ENCODE measurements at places on chromosomes 6 and 20.

GRCh38 chr6:15020119-15020770 is 225.6 kb upstream of the JARID2 start:
- DNase-seq = no peak

DNA sequence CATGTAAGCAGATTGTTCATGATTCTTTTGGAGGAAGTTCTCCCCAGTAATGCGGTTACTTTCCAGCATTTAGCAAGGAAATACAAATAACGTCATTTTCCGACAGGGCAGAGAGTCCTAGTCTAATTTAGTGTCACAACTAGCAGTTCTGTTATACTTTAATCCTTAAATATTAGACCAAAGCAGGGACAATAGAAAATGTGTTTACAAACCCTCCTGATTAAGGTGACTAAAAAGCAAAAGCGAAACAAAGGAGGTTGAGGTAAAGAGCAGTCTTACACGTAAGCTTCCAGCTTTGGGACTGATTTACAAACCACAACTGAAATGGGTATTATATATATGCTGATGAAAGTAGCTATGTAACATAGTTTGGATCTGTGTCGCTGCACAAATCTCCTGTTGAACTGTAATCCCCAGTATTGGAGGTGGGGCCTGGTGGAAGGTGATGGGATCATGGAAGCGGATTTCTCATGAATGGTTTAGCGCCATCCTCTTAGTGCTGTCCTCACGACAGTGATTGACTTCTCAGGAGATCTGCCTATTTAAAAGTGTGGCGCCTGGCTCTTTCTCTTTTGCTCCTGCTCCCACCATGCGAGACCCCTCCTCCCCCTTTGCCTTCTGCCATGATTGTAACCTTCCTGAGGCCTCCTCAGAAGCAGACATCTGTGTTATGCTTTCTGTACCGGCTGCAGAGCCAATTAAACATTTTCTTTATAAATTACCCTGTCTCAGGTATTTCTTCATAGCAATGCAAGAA is 81.9 kb downstream of the PLCB1 start:
- no peak for DNase-seq

GRCh38 chr20:23727016-23727415 is 23.7 kb downstream of the CST1 start:
- DNase-seq = no peak

DNA sequence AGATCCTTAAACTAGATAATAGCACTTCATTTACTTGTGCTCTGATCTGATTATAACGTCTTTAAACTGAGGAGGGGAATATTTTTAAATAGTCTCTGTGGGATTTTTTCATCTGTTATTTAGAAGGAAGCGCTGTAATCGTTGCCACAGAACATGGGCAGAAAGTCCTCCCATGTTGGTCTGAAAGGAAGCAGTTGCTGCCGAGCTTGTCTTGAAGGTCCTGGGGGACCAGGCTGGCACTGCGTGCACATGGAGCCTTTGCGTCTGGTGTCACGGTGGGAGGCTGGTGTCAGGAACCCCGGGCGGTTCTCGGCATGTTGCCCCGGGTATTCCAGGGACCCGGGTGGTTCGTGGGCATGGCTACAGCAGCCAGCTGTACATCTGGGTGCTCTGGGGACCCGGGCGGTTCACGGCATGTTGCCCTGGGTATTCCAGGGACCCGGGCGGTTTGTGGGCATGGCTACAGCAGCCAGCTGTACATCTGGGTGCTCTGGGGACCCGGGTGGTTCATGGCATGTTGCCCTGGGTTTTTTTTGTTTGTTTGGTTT is 11.5 kb downstream of the TPD52L2 start:
- no peak for DNase-seq

GRCh38 chr6:72081871-72082270 is 195.5 kb downstream of the RIMS1 start:
- no peak for DNase-seq

- no peak for DNase-seq
These were observed 215.6 kb upstream of the ZNF217 start for GRCh38 chr20:53809217-53809616.

GRCh38 chr6:28661097-28661713 is 135.5 kb downstream of the GPX5 start:
- no peak for DNase-seq

DNA sequence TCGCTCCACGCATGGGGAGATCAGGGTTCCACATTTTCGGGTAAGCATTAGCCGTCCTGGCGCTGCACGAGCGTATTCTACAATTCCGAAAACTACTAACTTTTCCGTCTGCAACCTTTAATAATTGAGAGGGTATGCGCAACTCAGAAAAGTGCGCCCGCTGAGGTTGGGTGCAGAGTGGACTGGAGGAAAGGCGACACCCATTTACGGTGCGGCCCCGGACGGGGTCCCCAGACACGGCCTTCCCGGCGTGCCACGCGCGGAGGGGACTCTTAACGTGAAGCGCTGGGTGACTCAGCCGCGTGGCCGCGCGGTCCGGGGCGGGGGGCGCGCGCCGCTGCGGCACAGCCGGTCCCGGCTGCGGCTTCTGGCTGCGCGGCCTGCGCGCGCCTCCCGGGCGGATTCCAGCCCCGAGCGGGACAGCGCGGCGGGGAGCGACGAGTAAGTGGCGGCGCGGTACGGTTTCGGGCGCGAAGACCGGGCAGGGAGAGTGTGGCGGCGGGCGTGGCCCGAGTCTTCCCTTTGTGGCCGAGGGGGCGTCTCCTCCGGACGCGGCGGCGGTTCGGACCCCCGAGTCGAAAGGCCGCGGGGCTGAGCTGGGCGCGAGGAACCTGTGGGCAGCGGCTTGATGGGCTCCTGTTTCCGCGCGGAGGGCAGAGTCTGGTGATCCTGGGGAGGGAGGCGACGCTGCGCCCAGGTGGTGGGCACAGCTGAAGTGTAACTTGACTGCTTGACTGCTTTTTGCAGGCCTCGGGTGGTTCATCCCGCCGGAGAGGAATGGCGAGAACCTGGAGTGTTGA is at the start of the genes KCTD20 and PXT1:
TSS of gene KCTD20 (plus strand) at position 330 of the 800 bp plus-strand sequence. CDS start 27,098 bp downstream, outside the sequence.
TSS of gene PXT1 (minus strand) at position 184 of the 800 bp plus-strand sequence. CDS start 16,772 bp downstream, outside the sequence.
- DNase-seq = peak; percentile 76

GRCh38 chr6:169957351-169957963 is 206.0 kb downstream of the ERMARD start:
- no peak for DNase-seq

DNA sequence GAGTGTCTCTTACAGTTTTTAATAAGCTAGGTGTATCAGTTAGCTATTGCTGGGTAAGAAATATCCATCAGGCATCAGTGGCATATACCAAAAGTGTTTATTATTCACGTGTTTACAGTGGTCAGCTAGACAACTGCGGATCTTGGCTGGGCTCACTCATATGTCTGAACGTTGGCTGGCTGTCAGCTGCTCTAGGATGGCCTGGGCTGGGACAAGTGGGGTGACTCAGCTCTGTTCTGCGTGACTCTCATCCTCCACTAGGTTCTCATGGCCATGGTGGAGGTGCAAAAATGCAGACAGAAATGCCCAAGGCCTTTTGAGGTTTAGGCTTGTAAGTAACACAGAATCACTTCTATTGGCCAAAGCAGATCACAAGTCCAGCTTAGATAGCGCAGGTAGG is 22.0 kb downstream of the ZNF341 start:
- no peak for DNase-seq

- no peak for DNase-seq
These were observed 41.2 kb downstream of the OPN5 start for GRCh38 chr6:47822856-47823554.

- DNase-seq = no peak
These were observed 506.0 kb downstream of the RFPL4B start for GRCh38 chr6:112853162-112853561.

Measured in activated CD8-positive, alpha-beta memory T cell treated with anti-CD3 and anti-CD28 coated beads for 1 hour (primary cell).